ENCODE measurements at places on chromosomes 11 and 22. TPM values are rescaled to one million over a fixed set of nuclear protein-coding genes. Genes with fewer than 3 reads are reported as not detected.

Gene CLDN5
- polyA plus RNA-seq: 47.8 TPM

GRCh38 chr22:40033586-40034380 is 39.0 kb downstream of the FAM83F start:
- H3K27me3 ChIP-seq: no peaks in the 10 kb centered on the region
- DNase-seq: no peak
- no peaks in the 10 kb centered on the region for H3K36me3 ChIP-seq
- H3K4me3 ChIP-seq: no peak overlapping the region
- H3K27ac ChIP-seq: no peak overlapping the region
- no peaks in the 10 kb centered on the region for H3K4me1 ChIP-seq

DNA sequence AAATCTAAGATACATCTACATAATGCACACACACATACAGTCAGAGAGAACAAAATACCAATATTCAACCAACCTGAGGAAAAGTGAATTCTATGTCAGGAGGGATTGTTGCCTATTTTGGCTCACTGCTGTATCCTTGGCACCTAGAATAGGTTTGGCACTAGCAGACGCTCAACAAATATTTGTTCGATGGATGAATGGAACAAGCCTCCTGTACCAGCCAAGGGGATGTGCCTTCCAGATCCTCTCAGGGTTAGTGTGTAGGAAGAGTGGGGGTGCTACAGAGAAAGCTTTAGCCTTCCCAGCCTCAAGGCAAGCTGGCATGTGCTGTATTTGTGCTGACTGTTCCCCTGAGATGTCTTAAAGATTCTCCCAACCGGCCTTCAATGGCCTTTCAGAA is 23.3 kb upstream of the POU2AF1 start:
- no peaks in the 10 kb centered on the region for H3K27me3 ChIP-seq
- no peak overlapping the region for H3K4me3 ChIP-seq
- no peak for DNase-seq
- H3K4me1 ChIP-seq: no peaks in the 10 kb centered on the region
- no peak overlapping the region for H3K27ac ChIP-seq

DNA sequence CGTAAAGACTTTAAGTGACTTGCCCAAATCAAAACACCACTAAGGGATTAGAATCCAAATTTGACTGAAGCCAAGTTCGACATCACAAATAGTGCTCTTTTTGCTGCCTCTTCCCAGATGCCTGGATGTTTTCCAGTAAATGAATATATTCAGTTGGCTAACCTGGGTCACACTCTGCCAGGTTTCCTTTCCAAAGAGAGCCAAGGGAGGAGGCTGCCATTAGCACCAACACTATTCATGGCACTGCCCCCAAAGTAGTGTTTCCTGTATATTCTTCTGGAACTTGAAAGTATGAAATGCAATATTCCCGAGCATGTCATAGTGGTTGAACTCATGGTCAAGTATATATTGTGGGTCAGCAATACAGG is 219.3 kb upstream of the UBASH3B start:
- no peaks in the 10 kb centered on the region for H3K36me3 ChIP-seq
- H3K4me1 ChIP-seq: peaks cover 2% of the 10 kb centered on the region
- DNase-seq: no peak
- no peak overlapping the region for H3K27ac ChIP-seq
- no peaks in the 10 kb centered on the region for H3K27me3 ChIP-seq

DNA sequence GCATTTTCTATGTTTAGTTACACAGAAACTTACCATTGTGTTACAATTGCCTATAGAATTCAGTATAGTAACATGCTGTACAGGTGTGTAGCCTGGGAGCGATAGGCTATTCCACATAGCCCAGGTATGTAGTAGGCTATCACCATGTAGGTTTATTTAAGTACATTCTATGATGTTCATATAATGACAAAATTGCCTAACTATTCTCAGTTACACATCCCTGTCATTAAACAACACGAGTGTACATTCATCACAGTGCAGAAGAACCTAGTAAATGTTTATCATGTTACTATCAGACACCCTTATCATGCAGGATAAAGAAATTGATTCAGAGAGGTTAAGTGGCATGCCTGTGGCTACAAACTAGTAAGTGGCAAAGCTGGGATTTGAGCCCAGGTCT is 28.4 kb upstream of the BMAL1 start:
- H3K36me3 ChIP-seq: no peaks in the 10 kb centered on the region
- H3K27me3 ChIP-seq: no peaks in the 10 kb centered on the region
- H3K4me3 ChIP-seq: no peak overlapping the region
- no peaks in the 10 kb centered on the region for H3K4me1 ChIP-seq

GRCh38 chr11:10916665-10917064 is 58.8 kb upstream of the ZBED5 start:
- no peaks in the 10 kb centered on the region for H3K27me3 ChIP-seq
- H3K4me3 ChIP-seq: no peak overlapping the region
- H3K4me1 ChIP-seq: no peaks in the 10 kb centered on the region
- H3K36me3 ChIP-seq: no peaks in the 10 kb centered on the region
- DNase-seq: no peak

DNA sequence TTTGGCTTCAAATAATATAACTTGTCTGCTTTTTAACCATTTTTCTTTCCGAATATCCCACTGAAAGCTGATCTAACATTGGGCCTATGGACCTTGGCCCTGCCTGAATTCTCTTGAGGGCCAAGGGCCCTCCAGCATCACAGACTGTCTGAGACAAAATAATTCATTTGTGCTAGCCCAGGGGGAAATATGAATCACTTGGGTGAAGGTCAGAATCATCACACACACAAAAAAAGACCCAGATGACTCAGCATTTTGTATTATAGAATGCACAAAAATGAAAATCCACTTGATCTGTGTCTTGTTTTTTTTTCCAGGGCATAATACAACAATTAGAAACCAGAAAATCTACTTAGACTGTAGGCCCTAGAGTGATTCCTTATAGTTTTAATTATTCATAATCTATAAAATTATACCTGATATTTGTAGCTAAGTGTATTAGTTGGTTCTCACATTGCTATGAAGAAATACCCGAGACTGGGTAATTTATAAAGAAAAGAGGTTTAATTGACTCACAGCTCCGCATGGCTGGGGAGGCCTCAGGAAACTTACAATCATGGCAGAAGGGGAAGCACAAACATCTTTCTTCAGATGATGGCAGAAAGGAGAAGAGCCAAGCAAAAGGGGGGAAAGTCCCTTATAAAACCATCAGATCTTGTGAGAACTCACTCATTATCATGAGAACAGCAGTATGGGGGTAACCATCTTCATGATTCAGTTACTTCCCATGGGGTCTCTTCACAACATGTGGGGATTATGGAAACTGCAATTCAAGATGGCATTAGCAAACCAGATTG is 15.6 kb upstream of the RDX start:
- H3K36me3 ChIP-seq: no peaks in the 10 kb centered on the region
- no peak for DNase-seq
- H3K4me1 ChIP-seq: no peaks in the 10 kb centered on the region
- no peak overlapping the region for H3K27ac ChIP-seq

Gene SIRT3
- polyA plus RNA-seq: 28.7 TPM

DNA sequence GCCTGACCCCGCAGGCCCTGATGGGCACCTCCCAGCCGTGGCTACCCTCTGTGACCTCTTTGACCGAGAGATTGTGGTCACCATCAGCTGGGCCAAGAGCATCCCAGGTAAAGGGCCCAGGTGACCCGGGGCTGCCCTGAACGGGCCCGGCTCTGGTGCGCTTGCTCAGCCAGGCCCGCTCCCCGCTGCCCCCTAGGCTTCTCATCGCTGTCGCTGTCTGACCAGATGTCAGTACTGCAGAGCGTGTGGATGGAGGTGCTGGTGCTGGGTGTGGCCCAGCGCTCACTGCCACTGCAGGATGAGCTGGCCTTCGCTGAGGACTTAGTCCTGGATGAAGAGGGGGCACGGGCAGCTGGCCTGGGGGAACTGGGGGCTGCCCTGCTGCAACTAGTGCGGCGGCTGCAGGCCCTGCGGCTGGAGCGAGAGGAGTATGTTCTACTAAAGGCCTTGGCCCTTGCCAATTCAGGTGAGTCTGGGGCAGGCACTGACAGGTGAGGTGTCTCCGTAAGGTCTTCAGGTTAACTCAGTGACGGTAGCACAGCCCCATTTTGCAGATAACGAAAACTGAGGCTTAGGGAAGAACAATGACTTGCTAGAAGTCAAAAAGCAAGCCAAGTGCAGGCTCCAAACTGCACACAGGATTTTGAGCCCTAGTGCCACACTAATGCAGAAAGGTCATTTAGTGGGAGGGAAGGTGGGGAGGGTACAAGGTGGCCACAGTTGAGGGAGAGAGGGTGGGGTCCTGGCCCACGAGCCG is 2.4 kb downstream of the TRMT112 start:
- peaks cover 18% of the 10 kb centered on the region for H3K4me1 ChIP-seq
- no peak overlapping the region for H3K27ac ChIP-seq
- H3K27me3 ChIP-seq: no peaks in the 10 kb centered on the region
- H3K4me3 ChIP-seq: no peak overlapping the region
- peaks cover 8% of the 10 kb centered on the region for H3K36me3 ChIP-seq

GRCh38 chr11:70727899-70728620 is 329.7 kb downstream of the CTTN start:
- no peak overlapping the region for H3K4me3 ChIP-seq
- no peaks in the 10 kb centered on the region for H3K4me1 ChIP-seq
- peak; percentile 76 for DNase-seq
- H3K27ac ChIP-seq: no peak overlapping the region

Gene HEPACAM
- polyA plus RNA-seq: 0.30 TPM

- H3K27me3 ChIP-seq: no peaks in the 10 kb centered on the region
- peak overlapping the region; percentile 17 for H3K4me3 ChIP-seq
- peaks cover 48% of the 10 kb centered on the region for H3K4me1 ChIP-seq
- peak overlapping the region; percentile 80 for H3K27ac ChIP-seq
- DNase-seq: no peak
These were observed 4.7 kb downstream of the SLC25A45 start for GRCh38 chr11:65377777-65378176.

Measured in kidney (tissue), 22 donors.